AG04449 (cell line): ENCODE measurements at places on chromosomes 13 and 19.
A peak's percentile ranks its signal among the peaks of the same experiment; 100 is the strongest.

GRCh38 chr13:112693831-112694497, 4.1 kb downstream of the ATP11A start:
- peak; percentile 59 for DNase-seq

GRCh38 chr19:10566658-10567410, 1.0 kb upstream of the KRI1 start:
- DNase-seq, result no peak

GRCh38 chr13:44676534-44676933, 100.4 kb upstream of the TSC22D1 start:
- DNase-seq, result no peak

- DNase-seq, result no peak
Observed at GRCh38 chr13:27466513-27466912, 16.1 kb upstream of the MTIF3 start.

DNA sequence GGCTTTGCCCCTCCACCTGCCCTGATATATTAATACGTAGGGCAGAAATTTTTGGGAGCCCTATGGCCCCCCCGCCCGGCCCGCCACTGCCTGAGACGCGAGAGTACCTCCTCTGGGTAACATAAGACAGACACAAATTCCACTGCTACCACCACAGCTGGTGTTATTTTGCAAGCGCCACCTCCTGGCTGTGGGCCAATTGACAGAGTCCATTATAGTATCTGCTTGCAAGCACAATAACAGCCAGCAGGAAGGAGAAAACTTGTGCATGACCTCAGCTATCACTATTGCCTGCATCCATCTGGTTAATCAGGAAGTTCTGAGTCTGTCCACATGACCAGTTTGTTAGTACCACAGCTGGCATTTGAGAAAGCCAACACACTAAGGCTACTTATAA, 25.3 kb upstream of the OR10H2 start:
- peak; percentile 2 for DNase-seq

- DNase-seq, result no peak
Observed at GRCh38 chr13:42997381-42997780, 5.3 kb upstream of the EPSTI1 start.

DNA sequence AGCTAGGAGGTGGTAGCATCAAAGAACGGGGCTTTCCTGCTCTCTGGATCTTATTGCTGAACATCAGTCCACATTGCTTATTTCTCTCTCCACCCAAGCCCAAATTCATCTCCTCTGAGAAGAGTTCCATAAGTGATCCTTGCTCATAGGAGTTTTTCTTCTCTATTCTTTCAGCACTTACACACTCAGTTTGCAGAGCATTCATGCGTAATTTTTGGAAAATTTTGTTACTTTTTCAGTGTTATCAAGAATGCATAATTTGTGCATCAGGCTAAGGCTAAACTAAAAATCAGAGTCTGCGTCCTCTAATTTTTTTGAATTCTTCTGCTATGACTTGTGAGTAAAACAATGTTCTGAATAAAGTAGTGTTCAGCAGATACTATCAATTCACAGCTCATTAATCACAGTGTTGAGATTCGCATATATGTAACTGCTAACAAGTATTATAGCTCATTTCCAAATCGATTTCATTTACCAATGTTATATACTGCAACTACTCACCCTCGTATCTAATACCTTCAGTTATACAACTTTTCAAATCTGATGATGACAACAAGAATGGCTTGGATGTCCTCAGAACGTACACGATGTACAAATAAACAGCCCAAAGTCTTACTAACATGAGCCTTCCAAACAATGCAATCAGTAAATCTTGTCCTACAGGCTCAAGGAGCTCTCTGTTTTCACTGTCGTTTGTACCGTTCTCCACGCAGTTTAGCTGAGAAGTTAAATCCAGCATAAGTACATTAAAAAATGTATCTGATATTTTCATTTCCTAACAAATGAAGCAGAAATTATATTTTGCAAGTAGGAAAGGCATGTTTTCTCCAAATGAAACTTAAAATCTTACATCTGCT, 36.4 kb upstream of the STARD13 start:
- no peak for DNase-seq

GRCh38 chr19:50693064-50693975, 26.3 kb downstream of the SHANK1 start:
- no peak for DNase-seq

- no peak for DNase-seq
Observed at GRCh38 chr13:46834657-46835056, 37.7 kb upstream of the ESD start.

- DNase-seq, result no peak
Observed at GRCh38 chr19:40055832-40056504, at the start of gene ZNF780B. ZNF780B (minus strand) TSS chr19:40056231; CDS start chr19:40050332, 5,899 bp downstream.

DNA sequence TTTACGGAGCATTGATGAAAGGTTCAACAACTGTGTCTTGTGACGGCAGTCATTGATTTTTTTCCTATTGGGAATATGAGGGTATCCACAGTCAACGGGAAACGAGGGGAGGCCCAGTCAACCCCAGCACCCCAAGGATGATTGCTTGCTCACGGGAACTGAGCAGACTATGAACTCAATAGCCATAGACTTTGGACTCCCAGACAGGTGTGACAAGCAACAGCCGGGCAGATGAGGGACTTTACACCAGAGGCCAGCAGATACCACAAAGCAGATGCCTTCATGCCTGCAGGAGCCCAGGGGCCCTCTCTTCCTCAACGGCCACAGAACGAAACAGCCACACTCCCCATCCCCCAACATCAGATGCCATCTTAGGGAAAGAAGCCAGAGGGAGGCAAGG, 80.3 kb upstream of the FLT1 start:
- DNase-seq, result no peak

DNA sequence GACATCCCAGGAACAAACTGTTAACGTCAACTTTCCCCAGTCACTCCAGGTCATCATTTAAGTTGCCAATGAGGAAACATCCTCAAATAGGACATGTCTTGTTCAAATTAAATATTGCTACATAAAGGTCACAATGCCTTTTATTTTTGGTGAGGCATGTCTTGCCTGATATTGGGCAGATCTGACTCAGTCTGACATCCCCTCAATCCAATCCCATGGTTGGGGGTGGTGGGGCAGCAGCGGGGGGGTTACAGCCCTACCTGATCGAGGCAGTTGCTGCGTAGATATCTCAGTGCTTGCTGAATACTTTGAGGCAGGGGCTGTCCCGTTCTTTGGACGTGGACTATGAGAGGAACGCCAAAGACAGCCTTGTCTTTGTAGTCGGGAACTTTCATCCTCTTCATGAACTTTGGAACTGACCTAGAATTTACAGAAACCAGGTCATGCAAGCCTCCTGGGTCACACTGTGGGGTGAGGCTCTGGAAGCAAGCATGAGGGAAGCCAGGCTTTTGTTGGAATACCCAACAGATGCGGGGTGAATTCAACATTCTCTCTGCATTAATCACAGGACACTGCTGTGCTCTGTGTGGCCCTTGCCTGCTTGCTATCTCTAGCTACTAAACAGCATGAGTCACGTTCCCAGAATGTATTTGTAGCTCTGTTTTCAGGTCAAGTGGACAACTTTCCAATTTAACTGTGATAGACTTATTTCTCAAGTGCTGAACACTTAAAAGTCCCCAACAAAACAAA, 109.8 kb downstream of the KL start:
- peak; percentile 87 for DNase-seq

DNA sequence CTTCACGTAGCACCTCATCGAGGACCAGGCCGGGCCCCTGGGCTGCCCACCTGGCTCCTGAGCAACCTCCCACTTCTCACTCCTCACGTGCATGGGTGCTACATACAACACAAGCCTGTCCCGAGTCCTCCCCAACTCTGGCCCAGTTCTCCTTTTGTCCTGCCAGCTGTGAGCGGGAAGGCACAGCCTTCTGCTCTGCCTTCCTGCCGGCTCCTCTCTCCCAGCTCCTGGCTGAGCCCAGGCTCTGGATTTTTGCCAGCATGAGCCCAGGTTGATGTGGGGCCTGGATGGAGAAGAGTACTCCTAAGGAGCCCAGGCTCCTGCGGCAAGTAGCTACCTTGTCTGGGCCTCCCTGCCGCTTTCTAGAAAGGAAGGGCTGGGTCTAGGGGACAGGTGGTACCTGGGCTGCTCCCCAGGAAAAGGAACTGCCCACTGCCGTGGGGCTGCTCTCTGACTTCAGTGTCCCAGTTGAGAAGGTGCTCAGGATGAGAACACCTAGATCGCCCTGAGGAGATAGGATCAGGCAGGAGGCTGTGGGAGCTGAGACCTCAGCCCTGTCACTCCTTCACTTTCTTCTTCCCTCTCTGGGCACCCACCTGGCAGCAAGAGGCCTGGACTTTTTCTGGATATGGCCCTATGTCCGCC, 23.6 kb downstream of the LYL1 start:
- no peak for DNase-seq

- DNase-seq, result no peak
Observed at GRCh38 chr13:21453387-21454081, 5.6 kb downstream of the ZDHHC20 start.

- DNase-seq, result no peak
Observed at GRCh38 chr13:52885141-52885540, 36.7 kb upstream of the PCDH8 start.

GRCh38 chr19:48804496-48804895, 6.3 kb downstream of the BCAT2 start:
- no peak for DNase-seq

- no peak for DNase-seq
Observed at GRCh38 chr13:109584844-109585361, 201.5 kb downstream of the IRS2 start.
